Bronchial epithelial cell (primary cell): ENCODE measurements at places on chromosomes 3 and 15. TPM values are rescaled to one million over a fixed set of nuclear protein-coding genes. Genes with fewer than 3 reads are reported as not detected.

- DNase-seq, result no peak
Measured at GRCh38 chr3:107910713-107911259, 180.0 kb downstream of the CD47 start.

GRCh38 chr3:132180337-132180791 lies 136.8 kb upstream of the ACP3 start:
- peak; percentile 65 for DNase-seq

DNA sequence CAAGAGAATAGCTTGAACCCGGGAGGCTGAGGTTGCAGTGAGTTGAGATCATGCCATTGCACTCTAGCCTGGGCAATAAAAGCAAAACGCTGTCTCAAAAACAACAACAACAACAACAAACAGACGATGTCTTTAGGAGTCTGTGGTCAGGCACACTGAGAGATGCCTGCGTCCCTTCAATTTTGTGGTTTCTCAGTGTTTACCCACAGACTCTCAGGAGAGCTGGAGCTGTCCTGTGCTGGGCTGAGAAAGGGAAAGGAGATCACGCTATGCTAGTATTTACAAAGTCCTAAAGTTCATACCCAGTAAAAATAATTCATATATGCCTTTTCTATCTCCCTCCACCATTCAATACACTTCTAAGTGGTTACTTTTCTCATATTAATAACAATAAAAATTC lies 6.3 kb downstream of the LAMP3 start:
- DNase-seq, result no peak

DNA sequence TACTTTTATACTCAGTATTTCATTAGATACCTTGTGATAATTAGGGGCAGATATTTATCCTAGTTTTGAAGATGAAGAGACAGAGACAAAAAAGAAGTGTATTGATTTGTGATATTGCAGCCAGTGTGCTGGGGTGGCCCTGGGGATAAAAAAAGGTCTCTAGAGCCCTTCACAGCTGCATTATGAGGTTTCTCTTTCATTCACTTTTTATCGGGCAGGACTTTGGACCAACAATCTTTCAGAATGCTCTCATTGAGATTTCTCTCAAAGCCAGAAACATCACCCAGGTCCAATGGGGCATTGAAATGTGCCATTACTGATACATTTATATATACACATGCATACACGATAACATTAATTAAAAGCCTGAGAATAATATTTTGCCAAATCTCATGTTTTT lies 20.5 kb upstream of the SELENOT start:
- no peak for DNase-seq

DNA sequence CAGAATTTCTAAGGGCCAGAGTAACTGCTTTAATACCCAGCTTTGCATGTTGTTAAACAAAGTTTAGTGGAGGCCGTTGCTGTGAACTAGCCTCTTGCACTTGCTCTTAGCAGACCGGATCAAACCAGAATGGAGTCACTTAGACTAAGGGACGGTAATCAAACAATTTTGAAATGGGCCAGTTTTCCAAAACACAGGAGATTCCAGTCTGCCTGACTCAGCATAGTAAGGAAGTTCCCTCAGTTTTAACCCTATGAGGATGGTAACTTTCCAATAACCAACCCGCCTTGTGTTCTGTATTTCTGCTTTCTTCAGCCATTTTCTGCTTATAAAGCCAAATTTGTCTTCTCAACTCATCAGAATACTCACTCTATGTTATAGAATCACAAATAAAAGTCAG lies 77.2 kb upstream of the WDR72 start:
- no peak for DNase-seq

- no peak for DNase-seq
Measured at GRCh38 chr3:11898611-11899325, 52.1 kb upstream of the TAMM41 start.

DNA sequence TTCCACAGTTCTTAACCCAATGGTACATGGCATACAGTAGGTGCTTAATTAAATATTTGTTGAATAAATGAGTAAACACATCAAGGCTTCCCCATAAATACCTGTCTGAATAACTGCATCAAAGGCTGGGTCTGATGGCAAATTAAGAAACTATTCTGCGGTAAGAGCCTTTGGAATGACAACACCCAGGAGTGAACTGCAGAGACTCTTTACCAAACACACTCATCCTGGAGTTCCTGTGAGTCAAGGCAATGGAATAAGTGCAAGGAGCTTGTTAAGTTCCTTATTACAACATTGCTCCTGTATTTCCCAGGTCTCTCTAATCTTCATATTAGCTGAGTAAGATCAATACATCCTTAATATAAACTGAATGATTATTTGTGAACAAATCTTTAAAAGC lies 119.9 kb upstream of the STT3B start:
- DNase-seq, result peak; percentile 80

- no peak for DNase-seq
Measured at GRCh38 chr3:18027161-18027939, 284.9 kb upstream of the TBC1D5 start.

GRCh38 chr3:87047852-87048251 lies 56.9 kb upstream of the VGLL3 start:
- no peak for DNase-seq

DNA sequence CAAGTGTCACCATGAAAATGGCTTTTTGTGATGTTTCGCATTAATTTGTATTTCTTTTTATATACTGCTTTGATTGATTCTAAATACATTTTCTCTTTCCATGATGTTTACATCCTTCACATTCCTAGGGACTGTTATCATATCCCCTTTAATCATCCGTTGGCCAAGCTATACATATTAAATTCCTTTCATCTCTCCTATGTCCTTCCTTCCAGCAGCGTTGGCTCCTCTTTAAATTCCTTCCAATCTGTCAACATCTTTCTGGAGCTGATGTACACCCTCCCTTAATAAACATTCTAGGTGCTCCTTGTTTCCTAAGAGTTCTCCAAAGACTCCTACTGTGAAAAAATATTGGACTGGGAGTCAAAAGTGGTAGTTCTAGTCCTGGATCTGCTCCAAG lies 87.8 kb downstream of the IGF2BP2 start:
- DNase-seq, result peak; percentile 78

GRCh38 chr3:123038751-123039150 lies 11.2 kb upstream of the SEMA5B start:
- no peak for DNase-seq

Gene LRRIQ4
- total RNA-seq, result not detected in 2 replicates

Gene TNFSF10
- total RNA-seq, result 15.5 and 24.6 TPM in 2 replicates

Gene GABRR3
- not detected in 2 replicates for total RNA-seq

Gene STRIT1
- not detected in 2 replicates for total RNA-seq

Gene C3orf38
- 25.3 and 26.6 TPM in 2 replicates for total RNA-seq

Gene CNTN3
- total RNA-seq, result 1.1 and 1.5 TPM in 2 replicates

Gene UBE2E1
- 85.4 and 124 TPM in 2 replicates for total RNA-seq

Gene NRG4
- total RNA-seq, result 0.13 TPM in 1 of 2 replicates, not detected in the other
